ENCODE measurements at places on chromosomes 3 and 15.

DNA sequence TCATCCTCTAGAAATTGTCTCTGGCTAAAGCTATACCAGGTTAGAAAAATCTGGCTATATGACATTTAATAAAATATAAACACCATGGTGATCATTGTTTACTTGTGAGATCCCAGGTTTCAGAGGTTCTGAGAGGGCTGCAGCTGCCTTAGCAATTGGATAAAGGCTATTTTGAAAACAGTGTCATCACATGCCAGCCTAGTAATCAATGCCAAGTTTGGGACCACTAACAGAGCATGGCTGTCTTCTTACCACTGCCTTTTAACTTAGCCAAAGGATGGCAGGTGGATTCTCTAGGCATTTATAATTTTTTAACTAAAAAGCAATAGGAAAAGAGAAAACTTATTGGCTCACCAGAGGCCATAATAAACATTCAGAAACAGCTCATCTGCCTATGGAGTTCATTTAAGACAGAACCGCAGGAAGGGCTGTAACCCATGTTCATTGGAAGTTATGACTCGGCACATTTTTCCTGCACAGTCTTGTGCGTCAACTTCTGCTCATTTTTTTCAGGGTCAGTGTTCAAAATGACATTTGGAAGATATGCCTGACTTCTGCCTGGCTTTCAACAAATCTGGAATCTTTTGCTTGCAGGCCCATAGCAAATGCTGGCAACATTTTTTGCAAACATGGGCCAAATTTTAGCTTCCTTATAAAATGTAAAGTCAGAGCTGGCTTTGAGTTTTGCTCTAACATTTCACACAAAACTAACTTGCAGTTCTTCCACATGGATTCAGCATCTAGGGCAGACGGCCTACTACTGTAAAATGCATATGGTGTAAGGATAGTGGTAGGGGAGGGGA is 476.0 kb upstream of the TBL1XR1 start:
- H3K36me3 ChIP-seq = no peaks in the 10 kb centered on the region
- H3K27ac ChIP-seq = no peak overlapping the region
- DNase-seq = no peak
- no peaks in the 10 kb centered on the region for H3K27me3 ChIP-seq
- no peaks in the 10 kb centered on the region for H3K4me1 ChIP-seq

DNA sequence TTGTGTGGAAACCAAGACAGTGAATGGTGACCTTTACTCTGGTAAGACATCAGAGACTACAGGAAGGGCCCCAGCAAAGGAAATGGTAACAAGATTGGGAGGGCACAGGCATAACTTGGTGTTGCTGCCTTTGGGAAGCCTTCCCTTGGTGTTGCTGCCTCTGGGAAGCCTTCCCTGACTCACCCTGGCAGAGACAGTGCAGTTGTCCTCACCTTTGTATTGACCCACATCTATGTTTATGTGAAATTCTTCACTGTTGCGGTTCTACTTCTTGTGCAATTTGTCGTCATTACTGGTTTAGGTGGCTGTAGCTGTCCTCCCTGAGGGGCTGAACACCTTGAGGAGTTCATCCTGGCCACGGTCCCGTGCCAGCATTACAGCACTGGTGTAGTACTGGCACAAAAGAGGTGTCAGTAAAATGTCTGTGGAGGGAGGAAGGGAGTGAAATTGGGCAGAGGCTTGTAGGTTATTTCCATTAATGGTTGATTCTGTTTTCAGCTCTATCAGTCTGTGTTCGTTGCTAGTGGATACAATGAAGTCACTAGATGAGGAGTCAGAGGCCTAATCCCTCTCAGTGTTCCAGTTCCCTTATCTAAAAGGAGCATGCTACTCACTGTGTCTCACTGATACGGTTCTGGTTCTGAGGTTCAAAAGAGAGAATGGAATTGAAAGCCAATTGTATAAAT is 21.6 kb downstream of the IFT122 start:
- H3K27me3 ChIP-seq = no peaks in the 10 kb centered on the region
- peaks cover 8% of the 10 kb centered on the region for H3K36me3 ChIP-seq
- H3K27ac ChIP-seq = no peak overlapping the region

- H3K4me3 ChIP-seq = no peak overlapping the region
- H3K27ac ChIP-seq = no peak overlapping the region
- H3K36me3 ChIP-seq = no peaks in the 10 kb centered on the region
- peaks cover 3% of the 10 kb centered on the region for H3K4me1 ChIP-seq
- DNase-seq = no peak
- H3K27me3 ChIP-seq = peaks cover 5% of the 10 kb centered on the region
Measured at GRCh38 chr3:183212565-183212964, 40.5 kb upstream of the B3GNT5 start.

GRCh38 chr15:92845126-92845508 is 55.0 kb upstream of the CHD2 start:
- peaks cover 2% of the 10 kb centered on the region for H3K36me3 ChIP-seq
- H3K4me1 ChIP-seq = peaks cover 70% of the 10 kb centered on the region
- DNase-seq = no peak
- no peaks in the 10 kb centered on the region for H3K27me3 ChIP-seq
- peak overlapping the region; percentile 50 for H3K4me3 ChIP-seq

GRCh38 chr3:137110392-137110996 is 152.7 kb downstream of the IL20RB start:
- no peaks in the 10 kb centered on the region for H3K4me1 ChIP-seq
- no peak overlapping the region for H3K4me3 ChIP-seq
- H3K27ac ChIP-seq = no peak overlapping the region

DNA sequence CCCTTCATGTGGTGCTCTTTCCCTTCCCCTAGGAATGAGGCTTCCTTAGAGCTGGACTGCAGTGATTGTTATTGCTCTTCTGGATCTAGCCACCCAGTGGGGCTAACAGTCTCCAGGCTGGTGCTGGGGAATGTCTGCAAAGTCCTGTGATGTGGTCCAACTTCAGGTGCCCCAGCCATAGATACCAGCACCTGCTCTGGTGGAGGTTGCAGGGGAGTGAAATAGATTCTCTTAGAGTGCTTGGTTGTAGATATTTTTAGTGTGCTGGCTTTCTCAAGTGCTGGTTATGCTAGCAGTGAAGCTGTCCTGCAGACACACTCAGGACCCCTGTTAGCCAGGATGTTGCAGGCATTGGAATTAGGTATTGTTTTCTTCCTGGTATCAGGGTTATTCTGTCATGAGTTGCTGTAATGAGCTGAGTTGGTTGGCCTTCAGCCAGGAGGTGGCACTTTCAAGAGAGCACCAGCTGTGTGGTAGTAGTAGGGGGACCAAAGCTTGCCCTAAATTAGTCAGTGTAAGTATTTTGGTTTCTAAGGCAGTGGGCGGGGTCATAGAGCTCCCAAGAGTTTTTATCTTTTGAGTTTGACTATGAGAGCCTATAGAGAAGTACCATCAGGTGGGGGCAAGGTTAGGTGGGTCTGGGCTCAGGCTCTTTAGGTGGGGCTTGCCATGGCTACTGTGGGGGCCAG is 317.5 kb upstream of the SGO1 start:
- H3K4me1 ChIP-seq = no peaks in the 10 kb centered on the region
- no peaks in the 10 kb centered on the region for H3K36me3 ChIP-seq
- H3K27ac ChIP-seq = no peak overlapping the region
- H3K4me3 ChIP-seq = no peak overlapping the region

- H3K27ac ChIP-seq = no peak overlapping the region
- H3K4me3 ChIP-seq = no peak overlapping the region
- H3K36me3 ChIP-seq = no peaks in the 10 kb centered on the region
Measured at GRCh38 chr3:148379763-148380382, 317.8 kb upstream of the AGTR1 start.

DNA sequence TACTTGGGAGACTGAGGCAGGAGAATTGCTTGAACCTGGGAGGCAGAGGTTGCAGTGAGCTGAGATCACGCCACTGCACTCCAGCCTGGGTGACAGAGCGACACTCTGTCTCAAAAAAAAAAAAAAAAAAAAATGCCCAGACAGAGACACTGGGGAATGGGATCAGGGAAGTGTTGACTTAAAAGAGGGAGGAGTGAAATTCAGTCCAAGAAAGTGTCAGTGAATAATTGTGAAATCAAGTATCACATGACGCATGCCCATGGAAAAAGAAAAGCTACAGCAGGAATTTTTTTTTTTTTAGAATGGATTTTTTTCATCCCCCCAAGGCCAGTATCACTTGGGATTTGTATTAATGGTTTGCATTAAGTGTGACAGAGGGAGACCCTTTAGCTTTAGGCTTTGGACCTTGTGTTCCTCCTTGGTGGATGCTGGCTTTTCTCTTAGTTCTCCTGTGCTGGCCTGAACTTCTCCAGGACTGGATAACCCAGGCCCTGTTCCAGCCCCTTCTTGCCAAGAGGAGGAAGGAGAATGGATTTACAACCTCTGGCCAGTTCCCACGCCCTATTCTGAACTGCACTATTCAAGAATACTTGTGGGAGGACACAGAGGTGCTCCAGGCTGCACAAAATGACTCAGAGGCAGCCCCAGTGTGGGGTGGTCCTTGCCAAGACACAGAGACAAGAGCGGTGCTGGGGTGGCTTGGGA is 36.7 kb upstream of the ZNF774 start:
- H3K4me1 ChIP-seq = peaks cover 5% of the 10 kb centered on the region
- peaks cover 33% of the 10 kb centered on the region for H3K27me3 ChIP-seq
- no peaks in the 10 kb centered on the region for H3K36me3 ChIP-seq
- no peak overlapping the region for H3K4me3 ChIP-seq
- H3K27ac ChIP-seq = no peak overlapping the region

DNA sequence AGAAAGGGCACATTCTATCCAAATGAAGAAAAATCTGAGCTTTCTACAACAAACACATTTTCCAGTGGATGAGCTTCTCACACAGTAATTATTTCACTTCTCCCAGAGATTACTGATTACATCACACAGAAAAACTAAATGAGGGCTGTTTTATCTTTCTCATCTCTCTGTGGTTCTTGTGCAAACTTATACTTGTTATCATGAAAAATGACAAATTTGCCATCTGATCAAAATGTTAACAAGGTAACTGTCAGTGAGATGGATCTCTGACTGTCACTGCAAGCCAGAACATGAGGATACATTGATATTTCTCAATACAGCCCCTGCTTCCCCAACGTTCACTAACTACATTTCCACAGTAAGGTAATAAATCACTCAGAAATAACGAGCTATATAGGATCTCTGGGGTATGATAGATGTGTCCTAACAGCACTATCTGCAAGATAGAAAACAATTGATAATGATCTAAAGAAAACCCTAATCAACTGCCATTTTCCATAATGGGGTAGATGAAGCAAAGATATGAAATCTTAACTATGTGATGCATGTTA is 829.3 kb upstream of the CFAP20DC start:
- no peak for DNase-seq
- H3K27me3 ChIP-seq = no peaks in the 10 kb centered on the region
- H3K27ac ChIP-seq = no peak overlapping the region
- peaks cover 27% of the 10 kb centered on the region for H3K4me1 ChIP-seq

DNA sequence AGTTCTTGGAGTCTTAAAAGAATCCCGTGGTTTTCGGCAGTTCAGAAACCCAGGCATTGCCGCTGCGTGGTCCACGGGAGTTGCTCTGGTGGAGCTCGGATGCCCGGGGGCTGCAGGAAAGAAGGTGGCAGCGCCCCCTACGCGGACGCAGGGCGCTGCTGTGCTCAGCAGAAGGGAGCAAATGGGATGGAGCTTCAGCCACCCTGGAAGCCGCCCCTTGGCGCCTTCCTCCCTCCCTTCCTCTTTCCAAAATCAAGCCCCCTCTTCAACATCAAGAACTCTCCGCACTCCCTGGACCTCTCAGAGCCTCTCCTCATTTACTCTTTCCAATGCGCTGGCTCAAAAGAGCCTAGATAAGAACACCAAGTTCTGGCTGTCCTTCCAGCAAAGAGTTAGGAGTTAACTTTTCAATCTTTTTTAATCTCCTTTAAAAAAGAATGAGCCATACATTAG is 880 bp upstream of the CHRNA7 start:
- H3K27me3 ChIP-seq = peaks cover 53% of the 10 kb centered on the region
- H3K36me3 ChIP-seq = no peaks in the 10 kb centered on the region

DNA sequence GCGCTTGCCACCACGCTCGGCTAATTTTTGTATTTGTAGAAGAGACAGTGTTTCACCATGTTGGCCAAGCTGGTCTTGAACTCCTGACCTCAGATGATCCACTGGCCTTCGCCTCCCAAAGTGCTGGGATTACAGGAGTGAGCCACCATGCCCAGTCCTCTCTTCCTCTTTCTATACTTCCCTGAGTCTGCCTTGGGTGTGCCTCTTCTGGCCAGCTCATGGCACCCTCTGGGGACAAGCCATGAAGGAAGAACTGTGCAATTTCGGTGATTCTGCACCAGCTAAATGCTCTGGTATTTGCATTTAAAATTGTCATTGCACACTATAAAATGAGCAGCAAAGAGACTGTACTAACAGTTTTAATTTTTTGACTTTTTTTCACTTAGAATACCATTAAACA is 66.6 kb downstream of the IL20RB start:
- no peak overlapping the region for H3K27ac ChIP-seq
- no peak for DNase-seq
- no peak overlapping the region for H3K4me3 ChIP-seq
- no peaks in the 10 kb centered on the region for H3K36me3 ChIP-seq
- no peaks in the 10 kb centered on the region for H3K4me1 ChIP-seq
- H3K27me3 ChIP-seq = peaks cover 10% of the 10 kb centered on the region

- peaks cover 59% of the 10 kb centered on the region for H3K4me1 ChIP-seq
- H3K4me3 ChIP-seq = no peak overlapping the region
- no peak overlapping the region for H3K27ac ChIP-seq
- H3K36me3 ChIP-seq = no peaks in the 10 kb centered on the region
Measured at GRCh38 chr3:125123451-125124305, 67.9 kb upstream of the HEG1 start.

DNA sequence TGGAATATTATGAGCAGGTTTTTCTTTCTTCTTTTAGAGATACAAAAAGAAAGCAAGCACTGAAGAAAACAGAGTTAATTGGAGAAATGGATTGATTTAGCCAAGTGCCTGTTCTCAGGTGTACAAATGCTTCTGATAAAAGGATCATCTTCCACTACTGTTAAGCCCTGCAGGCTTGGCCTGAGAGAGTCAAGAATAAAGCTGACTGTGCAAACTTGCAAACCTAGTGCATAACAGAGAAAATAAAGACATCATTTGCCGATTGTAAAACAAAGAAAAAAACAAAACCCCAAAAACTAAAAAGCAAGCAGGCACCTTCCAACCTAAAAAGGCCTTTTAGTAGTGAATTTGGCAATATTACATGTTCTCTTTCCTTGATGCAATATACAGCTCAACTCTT is 78.0 kb upstream of the CCDC80 start:
- no peak overlapping the region for H3K27ac ChIP-seq
- DNase-seq = no peak
- no peaks in the 10 kb centered on the region for H3K4me1 ChIP-seq
- H3K36me3 ChIP-seq = no peaks in the 10 kb centered on the region
- no peak overlapping the region for H3K4me3 ChIP-seq

GRCh38 chr3:126314790-126315658 is 42.2 kb downstream of the KLF15 start:
- no peaks in the 10 kb centered on the region for H3K4me1 ChIP-seq
- H3K27ac ChIP-seq = no peak overlapping the region
- no peak for DNase-seq
- no peak overlapping the region for H3K4me3 ChIP-seq
- H3K36me3 ChIP-seq = no peaks in the 10 kb centered on the region
- H3K27me3 ChIP-seq = peaks cover 4% of the 10 kb centered on the region

DNA sequence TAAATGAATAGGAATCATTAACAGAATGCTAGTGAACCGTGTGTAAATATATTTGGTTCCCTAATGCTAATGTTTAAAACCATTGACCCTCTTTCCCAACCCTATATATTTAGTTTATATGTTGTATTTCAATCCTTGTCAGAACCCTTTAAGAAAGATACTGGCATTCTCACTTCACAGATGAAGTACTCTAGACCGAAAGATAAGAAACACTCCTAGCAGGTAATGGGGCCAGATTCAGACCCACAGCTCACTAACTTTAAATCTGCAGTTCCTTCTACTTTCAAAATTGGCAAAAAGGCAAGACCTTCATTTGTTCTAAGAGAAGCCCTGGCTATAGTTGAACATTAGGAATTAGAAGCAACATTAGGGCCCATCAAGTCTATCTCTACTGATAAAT is 42.3 kb upstream of the TM4SF4 start:
- H3K36me3 ChIP-seq = no peaks in the 10 kb centered on the region
- peaks cover 6% of the 10 kb centered on the region for H3K27me3 ChIP-seq
- DNase-seq = no peak
- no peak overlapping the region for H3K4me3 ChIP-seq
- H3K27ac ChIP-seq = no peak overlapping the region
- no peaks in the 10 kb centered on the region for H3K4me1 ChIP-seq
